ENCODE measurements at places on chromosomes 6 and 20.

DNA sequence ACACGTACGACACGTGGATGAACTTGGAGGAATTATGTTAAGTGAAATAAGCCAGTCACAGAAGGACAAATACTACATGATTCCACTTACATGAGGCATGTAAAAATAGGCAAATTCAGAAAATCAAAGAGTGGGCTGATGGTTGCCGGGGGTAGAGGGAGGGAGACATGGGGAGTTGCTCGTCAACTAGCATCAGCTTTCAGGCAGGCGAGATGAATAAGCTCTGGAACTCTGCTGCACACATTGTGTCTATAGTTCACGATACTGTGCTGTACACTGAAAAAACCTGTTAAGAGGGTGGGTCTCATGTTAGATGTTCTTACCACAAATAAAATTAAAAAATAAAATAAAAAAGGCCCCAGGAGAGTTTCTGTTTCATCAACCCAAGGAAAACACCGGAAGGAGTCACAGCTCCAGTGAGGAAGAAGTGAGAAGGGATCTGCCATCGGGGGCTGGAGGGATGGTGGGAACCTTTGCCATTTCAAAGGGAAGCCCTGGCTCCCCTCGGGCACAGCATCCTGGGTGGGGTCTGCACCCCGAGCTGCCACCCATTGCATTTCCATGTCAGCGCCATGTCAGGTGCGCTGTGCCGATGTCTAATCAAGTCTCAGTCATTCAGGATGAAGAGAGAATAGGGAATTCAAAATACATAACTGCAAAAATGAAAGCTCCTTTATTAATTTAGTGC is 98.3 kb downstream of the SLC22A23 start:
- no peak for DNase-seq

DNA sequence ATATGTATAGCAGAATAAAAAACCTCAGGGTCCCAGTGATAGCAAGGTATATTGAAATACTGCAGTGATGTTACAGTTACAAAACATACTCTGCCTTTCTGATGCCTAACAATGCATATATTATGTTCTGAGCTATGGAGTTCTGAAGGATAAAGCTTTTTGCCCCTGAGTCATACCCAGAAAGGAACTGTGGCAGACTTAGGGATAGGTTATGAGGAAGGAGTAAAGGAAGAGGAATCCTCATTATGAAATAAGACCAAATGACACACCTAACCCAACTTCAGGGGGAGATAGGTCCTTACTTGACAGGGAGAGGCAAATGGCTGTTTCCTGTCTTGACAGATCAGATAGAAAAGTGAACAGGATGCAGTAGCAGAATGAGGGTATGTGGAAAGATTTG is 940.6 kb upstream of the FLRT3 start:
- DNase-seq = no peak

DNA sequence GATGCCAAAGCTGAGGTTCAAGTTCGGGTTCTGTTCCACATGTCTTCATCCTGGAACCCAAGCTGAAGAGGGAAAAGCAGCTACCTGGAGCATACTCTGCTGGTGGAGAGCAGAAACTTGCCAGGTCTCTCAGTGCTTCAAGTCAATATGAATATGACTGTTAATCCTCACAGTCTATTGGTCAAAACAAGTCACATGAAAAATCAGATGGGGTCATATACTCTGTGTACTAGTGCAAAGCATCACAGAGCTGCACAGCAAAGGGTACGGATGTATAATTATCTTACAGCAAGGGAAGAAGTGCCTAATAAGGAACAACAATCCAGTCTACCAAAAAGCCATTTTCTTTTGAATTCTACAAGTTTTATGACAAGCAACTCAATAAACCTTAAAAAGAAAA is 11.6 kb downstream of the NCOA7 start:
- DNase-seq = no peak

GRCh38 chr6:34476447-34476846 is 10.6 kb downstream of the PACSIN1 start:
- no peak for DNase-seq

- no peak for DNase-seq
Observed at GRCh38 chr20:7770046-7770445, 170.2 kb downstream of the HAO1 start.

- DNase-seq = no peak
Observed at GRCh38 chr20:48665785-48666184, 162.0 kb downstream of the PREX1 start.

- no peak for DNase-seq
Observed at GRCh38 chr6:157822245-157823000, 623 bp upstream of the SNX9 start.

DNA sequence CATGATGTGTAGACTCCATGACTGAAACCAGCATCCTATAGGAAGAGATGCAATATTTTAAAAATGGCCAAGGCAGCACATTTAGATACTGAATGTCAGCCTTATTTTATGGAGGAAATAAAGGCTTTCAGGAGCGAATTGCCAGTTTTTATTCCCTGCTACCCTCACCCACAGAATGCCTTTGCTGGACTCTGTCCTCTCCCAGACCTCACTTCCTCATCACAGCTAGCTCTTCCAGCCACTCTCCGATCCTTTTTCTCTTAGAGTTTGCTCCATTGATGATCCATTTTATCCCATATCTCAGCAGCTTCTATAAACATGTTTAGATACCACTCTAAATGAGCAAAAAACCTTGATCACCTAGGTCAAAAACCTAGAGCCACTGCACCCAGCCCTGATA is 137.7 kb downstream of the LRRC1 start:
- no peak for DNase-seq

DNA sequence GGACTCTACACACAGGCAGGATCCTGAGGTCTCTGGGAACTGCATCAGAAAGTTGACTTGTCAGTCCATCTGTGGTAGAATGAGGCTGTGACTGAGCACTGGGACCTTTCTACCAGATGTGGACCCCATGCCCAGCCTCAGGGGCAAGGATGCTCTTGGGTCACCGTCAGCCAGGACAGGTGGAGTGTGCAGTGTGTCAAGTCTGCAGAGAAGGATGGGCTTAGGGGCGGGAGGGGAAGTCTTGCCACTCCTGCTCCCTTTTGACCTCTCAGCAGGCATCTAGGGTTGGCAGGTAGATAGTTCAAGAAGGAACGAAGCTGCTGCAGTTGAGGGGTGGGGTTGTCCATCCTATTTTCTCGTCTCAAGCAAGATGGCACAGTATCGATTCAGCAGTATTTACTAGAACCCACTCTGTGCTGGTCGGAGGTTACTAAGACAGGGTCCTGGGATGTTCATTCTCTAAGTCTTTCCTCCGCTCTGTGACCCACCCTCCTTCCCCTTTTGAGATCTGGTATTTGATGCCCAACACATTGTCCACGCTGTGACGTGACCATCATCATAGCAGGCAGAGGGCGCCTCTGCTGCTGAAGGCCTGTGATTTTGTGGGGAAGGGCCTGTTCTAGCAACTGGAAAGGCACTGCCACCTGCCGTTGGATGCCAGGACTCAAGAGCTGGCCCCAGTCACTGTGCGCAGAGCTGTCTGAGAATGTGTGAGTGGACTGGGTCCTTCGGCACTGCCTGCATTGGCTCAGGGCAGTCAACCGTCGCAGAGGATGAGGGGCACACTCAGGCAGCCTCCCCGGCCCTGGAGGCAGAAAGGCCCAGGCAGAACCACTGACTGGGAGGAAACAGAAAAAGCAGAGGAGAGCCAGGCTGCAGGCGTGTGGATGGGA is 23.2 kb downstream of the RBCK1 start:
- DNase-seq = no peak

- DNase-seq = no peak
Observed at GRCh38 chr6:52538252-52538900, 38.5 kb downstream of the TRAM2 start.

DNA sequence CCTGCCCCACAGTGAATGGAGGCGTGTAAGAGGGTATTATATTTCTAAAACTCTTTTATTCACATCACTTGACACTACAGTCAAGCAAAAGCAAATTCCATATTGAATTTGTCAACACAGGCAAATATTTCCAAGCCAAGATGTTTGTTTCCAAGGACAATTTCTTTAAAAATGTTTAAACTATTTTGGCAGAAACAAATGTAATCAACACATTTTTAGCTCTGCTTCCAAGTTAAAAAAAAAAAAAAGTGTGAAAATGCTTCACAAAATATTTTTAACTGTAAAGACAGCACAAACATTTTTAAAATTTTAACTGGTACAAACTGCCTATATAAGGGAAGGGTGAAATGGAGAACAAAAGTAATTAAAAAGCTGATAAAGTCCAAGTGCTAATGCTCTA is 44.9 kb upstream of the DST start:
- no peak for DNase-seq

GRCh38 chr6:1621070-1621701 is 11.5 kb downstream of the FOXC1 start:
- no peak for DNase-seq

DNA sequence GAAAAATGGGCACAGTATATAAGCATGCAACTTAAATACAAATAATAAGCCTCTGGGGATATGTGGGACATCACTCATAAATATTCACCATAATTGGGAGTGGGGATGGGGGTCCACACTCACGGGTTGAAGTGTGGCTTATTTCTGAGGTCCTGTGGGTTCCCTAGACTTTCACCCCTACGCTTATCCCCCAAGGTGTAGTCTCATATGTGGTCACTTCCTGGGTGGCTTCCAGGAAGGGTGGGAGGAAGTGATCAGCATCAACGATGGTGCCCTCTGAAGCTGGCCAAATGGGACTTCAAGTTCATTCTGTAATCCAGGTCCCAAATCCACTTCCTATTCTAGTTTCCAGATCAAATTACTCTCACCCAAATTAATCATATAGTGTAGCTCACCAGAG is 59.5 kb downstream of the GNAS start:
- no peak for DNase-seq

DNA sequence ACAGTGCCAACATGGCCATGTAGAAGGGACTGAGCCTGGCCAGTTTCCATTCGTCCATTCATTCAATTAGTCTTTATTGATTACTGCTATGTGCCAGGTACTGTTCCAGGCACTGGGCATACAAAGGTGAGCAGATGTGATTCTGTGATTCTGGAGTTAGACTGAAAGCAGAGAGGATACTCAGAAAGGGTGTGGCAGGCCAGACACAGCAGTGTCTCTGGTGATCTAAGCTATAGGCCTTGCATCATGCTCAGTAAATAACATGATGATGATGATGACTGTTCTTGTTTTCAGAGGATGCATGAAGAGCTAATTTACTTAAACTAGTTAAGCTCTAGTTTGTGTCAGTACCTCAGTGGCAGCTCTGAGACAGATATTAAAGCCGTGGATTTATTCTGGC is 31.4 kb upstream of the FUCA2 start:
- DNase-seq = no peak

DNA sequence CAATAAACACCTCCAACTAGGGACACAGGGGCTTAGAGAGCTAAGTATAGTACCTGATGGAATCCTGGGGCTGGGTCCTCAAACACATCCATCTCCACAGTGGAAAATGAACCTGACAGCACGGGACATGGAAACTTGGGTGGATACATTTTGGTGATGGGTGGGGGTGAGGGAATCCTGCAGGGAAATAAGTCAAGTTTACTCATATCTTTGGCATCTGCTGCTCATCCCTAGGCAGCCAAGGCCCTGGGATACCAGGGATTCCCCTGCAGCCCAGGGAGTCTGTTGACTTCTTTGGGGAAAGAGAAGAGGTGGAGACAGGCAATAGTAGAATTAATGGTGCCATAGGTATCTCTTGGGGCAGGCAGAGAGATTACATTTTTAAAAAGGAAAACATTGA is 6.6 kb downstream of the APOBEC2 start:
- no peak for DNase-seq

GRCh38 chr6:93677264-93677965 is 258.1 kb upstream of the EPHA7 start:
- no peak for DNase-seq

DNA sequence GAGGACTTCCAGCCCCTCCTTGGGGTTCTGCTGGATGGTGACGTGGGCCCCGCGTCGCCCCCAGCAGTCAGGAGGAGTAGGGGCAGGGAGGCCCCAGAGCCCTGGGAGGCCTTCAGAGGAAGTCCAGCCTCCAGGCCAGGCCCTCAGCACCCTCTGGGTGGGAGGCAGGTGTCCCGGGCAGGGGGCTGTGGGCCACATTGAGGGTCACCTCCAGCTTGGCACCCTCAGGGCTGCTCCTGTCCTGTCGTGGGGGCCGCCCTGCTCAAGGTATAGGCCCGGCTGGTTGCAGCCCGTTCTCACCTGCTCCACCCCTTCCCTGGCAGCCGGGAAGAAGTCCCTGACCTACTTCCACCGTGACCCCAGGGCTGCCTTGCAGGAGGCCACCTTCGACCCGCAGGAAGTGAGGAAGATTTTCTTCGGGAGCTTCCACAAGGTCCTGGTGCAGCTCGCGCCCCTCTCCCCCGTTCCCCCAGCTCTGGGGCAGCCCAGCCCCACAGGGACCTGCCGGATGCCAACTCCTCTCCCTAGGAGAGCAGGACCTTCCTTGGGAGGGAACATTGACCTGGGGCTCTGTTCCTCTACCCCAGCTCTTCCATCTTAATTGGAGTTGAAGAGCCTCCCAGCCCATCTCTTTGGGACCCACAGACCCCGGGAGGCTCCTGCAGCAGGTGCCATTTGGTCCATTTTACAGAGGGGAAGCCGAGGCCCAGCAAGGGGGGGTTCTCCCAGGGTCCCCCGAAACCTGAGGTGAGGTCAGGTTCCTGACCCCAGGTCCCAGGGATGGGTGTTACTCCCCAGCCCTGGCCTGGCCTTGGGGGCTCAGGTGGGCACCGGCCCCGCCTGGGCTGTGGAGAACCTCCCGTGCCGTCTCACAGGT is 26.4 kb downstream of the COL20A1 start:
- DNase-seq = no peak

GRCh38 chr6:164183556-164184123 is 769.1 kb downstream of the QKI start:
- DNase-seq = no peak

GRCh38 chr6:142481466-142481865 is 179.7 kb downstream of the ADGRG6 start:
- DNase-seq = no peak

DNA sequence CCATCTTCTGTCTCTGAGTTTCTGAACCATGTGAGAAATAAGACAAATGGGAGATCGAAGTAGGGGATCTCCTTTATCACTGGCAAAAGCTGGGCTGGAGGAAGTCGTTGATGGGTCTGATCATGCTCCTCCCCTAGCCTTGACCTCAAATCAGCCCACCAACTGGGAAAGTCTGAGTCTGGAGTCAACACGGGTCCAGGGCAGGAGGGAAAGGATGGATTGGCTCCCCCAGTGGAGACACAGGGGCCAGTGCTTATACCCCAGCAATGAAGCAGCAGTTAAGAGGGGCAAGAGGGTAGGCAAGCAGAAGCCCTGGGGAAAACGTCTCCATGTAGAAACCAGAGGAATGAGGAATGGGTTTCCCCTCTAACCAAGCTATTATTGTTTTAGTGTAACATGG is 152.6 kb downstream of the TBC1D7 start:
- no peak for DNase-seq

GRCh38 chr20:4811661-4812181 is 90.0 kb downstream of the PRND start:
- DNase-seq = no peak

DNA sequence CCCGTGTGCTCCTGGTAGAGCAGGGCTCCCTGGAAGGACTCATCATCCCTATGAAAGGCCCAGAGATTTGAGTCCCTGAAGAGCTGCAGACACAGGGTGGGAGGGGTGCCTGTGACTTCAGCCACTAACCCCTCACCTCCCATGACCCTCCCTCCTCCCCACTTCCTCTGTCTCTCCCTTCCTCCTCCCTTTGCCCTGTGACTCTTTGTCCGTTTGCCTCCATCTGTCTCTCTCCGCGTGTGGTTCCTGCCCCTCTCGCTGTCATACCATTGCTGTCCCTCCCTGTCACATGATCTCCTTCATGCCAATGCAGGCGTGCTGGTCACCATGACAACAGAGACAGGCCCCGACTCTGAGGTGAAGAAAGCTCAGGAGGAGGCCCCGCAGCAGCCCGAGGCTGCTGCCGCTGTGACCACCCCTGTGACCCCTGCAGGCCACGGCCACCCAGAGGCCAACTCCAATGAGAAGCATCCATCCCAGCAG is 19.0 kb downstream of the EPB41L1 start:
- DNase-seq = no peak

Data from stimulated activated CD8-positive, alpha-beta memory T cell treated with anti-CD3 and anti-CD28 coated beads, Interleukin-2, amount 100 ng/mL, for 48 hours (primary cell).